Activated CD4-positive, alpha-beta T cell treated with anti-CD3 and anti-CD28 coated beads, Interleukin-2, amount 50 U/mL, for 24 hours (primary cell): ENCODE measurements at places on chromosomes 12 and 14.

DNA sequence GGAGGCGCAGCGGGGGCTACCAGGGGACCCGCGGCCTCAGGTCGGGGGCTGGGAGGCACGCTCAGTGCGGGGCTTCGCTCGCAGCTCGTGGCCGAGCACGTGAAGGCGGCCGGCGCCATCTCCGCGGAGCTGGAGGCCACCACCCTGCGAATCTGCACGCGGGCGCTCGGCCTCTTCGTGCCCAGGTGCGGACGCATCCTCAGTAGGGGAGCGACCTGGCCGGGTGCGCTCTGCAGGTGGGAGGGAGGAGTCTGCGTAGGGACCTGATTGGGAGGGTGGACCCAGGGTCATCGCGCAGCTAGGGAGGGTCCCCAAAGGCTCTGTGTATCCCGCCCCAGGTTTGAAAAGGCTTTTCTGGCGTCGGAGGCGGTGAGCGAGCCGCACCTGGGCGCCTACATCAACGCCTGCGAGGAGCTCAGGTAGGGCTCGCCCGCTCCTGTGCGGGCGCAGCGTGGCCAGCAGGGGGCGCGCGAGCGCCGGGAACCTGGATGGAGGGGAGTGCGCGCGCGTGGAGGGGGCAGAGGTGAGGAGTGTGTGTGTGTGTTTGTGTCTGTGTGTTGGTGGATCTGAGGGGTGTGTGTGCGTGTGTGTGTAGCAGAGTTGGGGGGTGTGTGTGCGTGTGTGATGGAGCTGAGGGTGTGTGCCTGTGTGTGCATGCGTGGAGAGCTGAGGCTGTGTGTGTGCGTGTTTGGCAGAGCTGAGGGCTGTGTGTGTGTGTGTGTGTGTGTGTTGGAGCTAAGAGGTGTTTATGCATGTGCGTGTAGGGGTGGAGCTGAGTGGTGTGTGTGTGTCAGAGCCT is 10.3 kb downstream of the EXOC3L4 start:
- DNase-seq: peak; percentile 56

- no peak for DNase-seq
Observed at GRCh38 chr14:101604935-101605780, 43.9 kb downstream of the DIO3 start.

- no peak for DNase-seq
Observed at GRCh38 chr12:104010606-104011169, 39.3 kb downstream of the GLT8D2 start.

- DNase-seq: no peak
Observed at GRCh38 chr14:35971965-35972630, 146.0 kb downstream of the BRMS1L start.

DNA sequence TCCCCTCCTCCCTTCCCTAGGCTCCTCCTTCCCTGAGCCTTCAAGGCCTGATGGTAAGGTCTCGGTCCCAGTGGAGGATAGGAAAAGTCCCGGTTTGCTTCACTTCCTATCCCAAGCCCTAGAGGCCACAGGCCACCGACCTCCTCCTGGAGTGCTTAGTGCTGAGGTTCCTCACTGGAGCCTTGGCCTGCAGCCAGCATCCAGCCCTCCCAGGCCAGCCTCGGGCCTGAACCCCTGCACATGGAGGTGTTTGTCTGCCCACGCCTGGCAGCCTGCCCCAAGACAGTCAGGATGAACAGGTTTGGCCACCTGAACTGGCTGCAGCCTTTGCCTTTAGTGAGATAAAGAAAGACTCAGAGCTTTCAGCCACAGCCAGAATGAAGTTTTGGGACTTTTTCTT is 15.8 kb upstream of the KRT7 start:
- DNase-seq: no peak

DNA sequence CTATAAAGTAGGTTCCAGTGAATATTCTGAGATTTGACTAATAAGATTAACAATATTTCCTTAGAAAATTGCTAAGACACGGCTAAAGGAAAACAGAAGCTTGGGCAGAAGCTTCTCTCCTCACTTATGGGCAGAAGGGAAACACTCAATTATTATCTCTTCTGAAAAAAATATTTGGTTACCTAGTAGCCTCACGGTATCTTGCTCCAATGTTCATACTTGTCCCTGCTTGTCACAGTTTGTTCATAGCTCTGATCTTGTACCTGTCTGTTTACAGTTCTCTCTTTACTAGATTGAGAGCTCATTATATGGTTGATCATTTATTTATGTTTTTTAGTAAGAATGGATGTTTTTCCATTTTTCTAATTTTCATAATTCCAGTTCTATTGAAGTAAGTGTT is 458.0 kb upstream of the ATP2B1 start:
- no peak for DNase-seq

DNA sequence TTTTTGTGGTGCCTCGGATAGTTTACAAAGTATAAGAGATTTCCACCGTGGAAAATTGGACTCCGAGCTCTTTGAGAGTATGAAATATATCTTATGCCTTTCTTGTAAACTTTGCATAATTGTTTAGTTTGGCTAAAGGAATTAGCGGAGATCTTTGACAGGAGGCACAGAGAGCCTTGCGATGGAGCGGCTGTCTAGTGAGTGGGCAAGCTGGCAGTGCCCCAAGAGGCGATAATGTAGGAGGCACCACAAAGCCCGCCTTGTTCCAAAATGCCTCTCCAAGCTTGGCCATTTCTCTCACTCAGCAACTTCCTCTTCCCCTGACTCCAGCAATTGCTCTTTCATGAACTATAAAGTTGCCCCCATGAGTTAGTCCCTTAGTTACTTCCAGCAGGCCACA is 270.1 kb upstream of the PRICKLE1 start:
- DNase-seq: no peak

DNA sequence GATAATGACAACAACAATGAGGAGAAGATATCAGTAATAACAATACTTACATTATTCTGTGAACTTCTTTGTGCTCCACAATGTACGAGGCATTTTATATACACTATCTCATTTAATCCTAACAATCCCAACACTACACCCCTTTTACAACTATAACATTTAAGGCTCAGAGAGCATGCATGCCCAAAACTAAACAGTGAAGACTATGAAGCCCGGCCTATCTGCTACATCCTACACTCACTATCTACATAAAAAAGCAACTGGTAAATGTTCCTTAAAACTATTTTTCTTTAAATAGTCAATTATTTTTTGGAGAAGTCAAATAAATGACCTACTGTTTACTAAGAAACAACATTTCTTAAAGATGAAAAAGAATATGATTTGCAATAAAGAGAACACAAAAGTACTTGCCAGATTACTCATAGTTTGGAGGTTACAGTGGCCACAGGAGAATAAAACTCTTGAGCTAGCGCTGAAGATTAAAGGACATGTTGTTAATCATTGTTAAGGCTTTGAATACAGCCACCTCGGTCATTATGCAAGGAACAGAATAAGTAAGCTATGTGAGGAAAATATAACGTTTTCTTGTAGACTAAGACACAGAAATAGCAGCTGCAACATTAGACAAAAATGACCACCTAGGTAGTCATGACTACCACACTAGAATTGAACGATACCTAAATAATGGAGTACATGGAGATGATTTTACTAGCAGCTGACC is 56.7 kb downstream of the EPS8 start:
- no peak for DNase-seq

GRCh38 chr14:92954933-92955332 is 32.0 kb downstream of the CHGA start:
- no peak for DNase-seq

- no peak for DNase-seq
Observed at GRCh38 chr12:47808574-47809365, 10.9 kb downstream of the HDAC7 start.

DNA sequence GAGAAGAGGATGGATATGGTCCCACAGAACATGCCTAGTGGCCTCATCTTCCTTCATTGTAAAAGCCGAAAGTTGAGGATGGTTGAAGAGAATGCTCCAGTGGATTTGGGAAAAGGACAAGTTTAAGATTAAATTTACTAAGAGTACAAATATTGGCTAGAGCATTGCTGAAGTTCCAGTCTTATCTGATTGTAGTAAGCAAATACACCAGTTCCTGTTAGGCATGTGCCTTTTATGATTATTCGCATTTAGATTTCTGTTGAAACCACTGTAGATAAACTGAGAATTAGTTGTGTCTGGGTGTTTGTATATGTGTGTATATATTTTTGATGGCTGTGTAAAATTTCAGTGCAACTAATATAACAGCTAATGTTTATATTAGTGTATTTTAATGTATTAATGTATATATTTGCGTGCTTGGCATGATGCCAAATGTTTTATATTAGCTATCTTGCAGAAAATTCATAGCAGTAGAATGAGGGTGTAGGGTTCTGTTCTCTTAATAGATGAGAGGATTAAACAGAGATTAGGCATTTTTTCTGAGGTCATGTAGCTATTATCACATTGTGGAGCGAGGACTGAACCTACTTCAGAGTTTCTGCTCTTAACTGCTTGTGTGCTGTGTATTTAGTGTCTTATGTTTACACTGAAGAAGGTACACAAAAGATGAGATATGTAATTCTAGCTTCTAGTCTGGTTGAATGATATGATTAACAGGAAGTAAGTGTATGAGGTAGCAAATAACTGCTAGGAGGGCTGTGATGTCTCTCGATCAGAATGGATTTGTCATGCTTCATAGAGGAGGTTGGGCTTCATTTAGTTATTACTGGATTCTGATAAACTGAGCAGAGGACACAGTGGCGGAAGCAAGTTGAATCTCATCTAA is 21.1 kb downstream of the FKBP3 start:
- no peak for DNase-seq

- peak; percentile 66 for DNase-seq
Observed at GRCh38 chr14:91078095-91078737, 17.8 kb upstream of the RPS6KA5 start.

- no peak for DNase-seq
Observed at GRCh38 chr12:56999456-56999855, 6.9 kb downstream of the ZBTB39 start.

GRCh38 chr12:46933947-46934346 is 108.2 kb upstream of the SLC38A4 start:
- no peak for DNase-seq

- no peak for DNase-seq
Observed at GRCh38 chr12:123163227-123163626, 12.3 kb upstream of the PITPNM2 start.

DNA sequence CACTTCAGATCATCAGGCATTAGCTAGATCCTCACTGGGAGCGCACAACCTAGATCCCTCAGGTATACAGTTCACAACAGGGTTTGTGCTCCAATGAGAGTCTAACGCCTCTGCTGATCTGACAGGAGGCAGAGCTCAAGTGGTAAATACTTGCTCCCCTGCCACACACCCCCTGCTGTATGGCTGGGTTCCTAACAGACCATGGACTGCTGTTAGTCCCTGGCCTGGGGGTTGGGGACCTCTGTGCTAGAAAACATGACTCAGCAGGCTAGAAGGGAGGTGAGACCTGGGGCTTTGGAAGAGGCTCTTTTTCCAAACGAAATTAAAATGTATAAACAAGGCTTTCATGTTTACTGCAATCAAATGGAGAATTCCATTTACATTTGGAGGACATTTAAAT is 691.1 kb downstream of the FLRT2 start:
- DNase-seq: no peak

- no peak for DNase-seq
Observed at GRCh38 chr14:21069388-21070082, 569 bp upstream of the ARHGEF40 start.

DNA sequence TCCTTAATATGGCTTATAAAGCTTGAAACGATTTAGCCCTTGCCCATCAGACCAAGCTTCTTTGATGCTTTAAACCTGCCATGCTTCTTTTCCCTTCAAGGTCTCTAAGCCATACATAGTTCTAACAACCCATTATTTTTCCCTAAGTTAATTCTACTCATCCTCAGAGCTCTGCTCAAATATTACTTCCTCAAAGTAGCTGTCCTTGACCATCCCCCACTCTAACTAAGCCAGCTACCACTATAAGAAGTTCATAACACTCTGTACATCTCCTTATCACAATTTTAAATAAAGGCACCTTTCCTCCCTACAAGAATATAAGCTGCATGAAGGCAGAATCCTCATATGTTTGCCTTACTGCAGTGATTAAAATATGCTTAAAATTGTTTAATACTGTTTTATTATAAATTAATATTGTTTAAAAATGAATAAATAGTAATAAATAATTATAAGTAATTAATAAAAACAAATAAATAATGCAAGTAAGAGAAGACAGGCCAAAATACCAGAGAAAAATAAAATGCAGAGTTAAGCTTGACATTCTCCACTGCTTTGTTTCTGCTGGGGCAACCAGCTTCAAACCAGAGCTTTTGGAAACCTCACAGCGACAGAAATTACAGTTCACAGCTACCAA is 76.8 kb downstream of the NUMB start:
- DNase-seq: no peak

DNA sequence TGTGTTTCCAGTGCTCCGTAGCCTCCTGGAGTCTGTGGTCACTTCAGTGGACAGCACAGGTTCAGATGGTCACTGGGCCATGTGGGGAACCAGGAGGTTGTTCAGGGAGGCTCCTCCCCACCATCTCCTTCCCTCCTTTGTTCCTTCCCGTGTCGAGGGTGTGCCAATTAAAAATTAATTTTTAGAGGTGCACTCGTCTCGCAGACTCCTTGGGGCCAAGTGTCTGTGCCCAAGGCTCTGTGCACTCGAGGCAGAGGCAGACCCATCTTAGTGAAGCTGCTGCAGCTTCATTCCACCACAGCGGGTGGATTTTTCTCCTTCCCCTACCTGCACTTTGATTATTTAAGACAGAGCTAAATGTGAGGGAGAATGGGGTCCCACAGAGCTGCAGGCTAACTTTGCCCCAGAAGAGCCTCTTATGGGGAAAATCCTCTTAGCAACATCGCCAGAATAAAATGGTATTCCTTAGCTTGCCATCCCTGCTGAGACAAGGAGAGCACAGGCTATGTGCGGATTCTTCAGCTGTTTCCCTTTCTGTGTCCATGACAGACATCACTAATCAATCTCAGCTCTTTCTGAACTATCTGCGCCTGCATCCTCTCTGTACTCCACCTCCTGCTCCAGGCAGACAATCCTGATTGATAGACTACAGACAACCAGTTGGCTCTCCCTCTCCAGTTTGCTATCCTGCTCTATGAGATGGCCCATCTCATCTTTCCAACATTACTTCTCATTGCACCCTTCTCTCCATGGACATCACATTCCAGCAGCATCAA is 159.5 kb downstream of the VRK1 start:
- no peak for DNase-seq

DNA sequence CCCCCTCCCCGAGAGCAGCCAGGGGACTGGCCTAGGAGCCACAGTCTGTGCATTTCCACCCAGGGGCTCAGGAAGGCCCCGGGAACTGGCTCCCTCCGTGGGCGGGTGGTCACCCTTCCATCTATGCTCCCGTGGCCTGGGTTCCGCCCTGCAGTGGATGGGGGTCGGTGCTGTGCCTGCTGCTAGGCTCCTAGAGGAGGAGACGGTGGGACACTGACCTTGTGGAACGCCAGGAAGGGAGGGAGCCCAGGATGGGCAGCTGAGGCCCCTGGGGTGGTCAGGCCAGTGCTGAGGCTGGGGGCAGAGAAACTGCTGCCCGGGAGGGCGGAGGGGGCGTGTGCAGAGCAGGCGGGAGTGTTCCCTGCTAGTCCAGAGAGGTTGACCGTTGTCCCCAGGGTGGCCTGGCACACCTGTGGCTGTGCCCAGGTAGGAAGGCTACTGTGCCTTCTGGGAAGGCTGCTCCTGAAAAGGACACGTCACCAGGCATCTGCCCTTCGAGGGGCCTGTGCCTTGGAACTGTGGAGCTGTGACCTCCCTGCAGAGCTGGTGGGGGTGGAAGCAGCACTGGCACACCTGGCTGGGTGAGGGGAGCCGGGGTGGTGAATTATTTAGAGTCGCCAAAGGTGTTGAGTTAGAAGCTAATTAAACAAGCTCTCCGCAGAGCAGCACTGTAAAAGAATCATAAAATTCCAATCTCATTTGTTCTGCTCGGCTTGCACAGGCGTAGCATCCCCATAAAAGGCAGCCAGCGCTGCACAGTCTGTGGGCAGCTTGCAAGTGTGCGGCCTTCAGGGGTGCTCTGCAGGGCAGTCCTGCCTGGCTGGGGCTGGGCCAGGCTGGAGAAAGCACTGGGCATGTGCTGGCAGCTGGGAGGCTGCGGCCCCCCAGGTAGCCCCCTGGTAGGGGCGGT is 145.1 kb downstream of the KIF26A start:
- DNase-seq: no peak
